Uterus (tissue), 4 donors: ENCODE measurements at places on chromosomes 12 and 14. TPM values are rescaled to one million over a fixed set of nuclear protein-coding genes. Genes with fewer than 3 reads are reported as not detected.

Gene GLIPR1L1
- total RNA-seq, result not detected

Gene SLC17A8
- not detected for total RNA-seq

Gene TAC3
- total RNA-seq, result not detected

Gene ADAMTS20
- total RNA-seq, result not detected

Gene TSPAN11
- total RNA-seq, result 0.88 TPM

Gene KRT72
- 0.51 TPM for total RNA-seq

Gene VSIG10
- total RNA-seq, result 27.6 TPM

Gene GALNT4
- total RNA-seq, result 3.8 TPM

Gene TMEM229B
- 4.7 TPM for total RNA-seq

DNA sequence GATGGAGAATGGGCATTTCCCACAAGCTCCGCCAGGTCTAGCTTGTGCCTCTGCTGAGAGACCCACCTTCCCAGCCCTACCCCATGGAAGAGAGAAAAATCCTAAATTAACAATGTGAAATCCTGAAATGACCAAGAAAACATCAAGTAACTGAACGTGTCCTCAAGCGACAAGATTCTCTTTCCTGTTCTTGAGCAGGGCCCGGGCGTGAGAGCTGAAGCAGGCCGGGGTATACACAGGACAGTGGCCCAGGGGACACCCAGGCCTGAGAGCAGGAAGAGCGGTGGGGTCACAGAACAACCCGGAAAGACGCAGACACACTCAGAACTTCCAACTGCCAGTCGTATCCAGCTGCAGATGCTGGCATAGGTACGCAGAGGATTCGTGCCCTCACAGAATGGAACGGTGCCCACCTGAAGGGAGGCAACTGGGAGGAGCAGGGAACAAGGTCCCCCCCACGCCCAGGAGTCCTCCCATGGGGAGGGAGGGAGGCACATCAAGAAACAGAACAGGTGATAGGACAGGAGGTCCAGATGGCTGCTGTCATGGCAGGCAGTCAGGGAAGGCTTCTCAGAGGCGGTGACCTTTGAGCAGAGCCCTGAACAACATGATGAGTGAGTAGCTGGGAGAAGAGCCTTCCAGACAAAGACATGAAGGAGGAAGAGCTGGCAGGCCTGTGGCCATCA, 9.1 kb downstream of the RIMBP2 start:
- DNase-seq, result no peak

GRCh38 chr12:25005376-25005775, 56.5 kb upstream of the BCAT1 start:
- DNase-seq, result no peak

- DNase-seq, result peak; percentile 92
Observed at GRCh38 chr12:104064031-104064841, at the start of gene HCFC2. Gene HCFC2, plus strand, starts transcription at chr12:104064531. Its CDS starts 30 bp downstream, at chr12:104064561.

- peak; percentile 86 for DNase-seq
Observed at GRCh38 chr12:55830601-55831446, 1.4 kb upstream of the DNAJC14 start.

GRCh38 chr12:3014641-3015040, 55.4 kb downstream of the TEAD4 start:
- DNase-seq, result no peak

DNA sequence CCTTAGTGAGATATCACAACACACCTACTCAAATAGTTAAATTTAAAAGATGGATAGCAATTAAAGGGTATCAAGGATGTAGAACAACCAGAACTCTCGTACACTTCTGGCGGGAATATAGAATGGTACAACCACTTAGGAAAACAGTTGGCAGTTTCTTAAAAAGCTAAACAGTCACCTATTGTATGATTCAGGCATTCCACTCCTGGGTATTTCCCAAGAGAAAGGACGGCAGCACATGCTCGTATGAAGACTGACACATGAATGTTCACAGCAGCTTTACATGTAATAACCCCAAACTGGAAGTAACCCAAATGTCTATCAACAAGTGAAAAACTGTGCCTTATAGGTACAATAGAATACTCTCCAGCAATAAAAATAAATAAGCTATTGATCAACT, 465.2 kb downstream of the VRK1 start:
- DNase-seq, result no peak

GRCh38 chr12:131466306-131466705, 244.6 kb upstream of the SFSWAP start:
- no peak for DNase-seq

DNA sequence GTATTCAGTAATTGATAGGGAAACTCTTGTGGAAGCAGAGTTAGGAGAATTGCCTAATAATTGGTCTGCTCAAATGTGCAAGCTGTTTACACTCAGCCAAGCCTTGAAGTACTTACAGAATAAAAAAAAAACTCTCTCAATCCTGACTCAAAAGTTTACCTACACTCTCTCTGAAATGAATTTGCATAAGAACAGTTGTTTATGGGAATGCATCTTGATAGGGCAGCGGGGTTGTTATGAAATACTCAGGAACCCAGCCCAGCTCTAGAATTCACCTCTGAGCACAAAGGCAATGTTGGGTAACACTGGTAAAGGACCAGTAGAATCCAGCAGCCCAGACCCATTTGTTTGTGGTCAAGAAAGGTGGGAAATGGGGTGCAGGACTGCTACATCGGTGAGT, 267.0 kb downstream of the CPNE8 start:
- no peak for DNase-seq

DNA sequence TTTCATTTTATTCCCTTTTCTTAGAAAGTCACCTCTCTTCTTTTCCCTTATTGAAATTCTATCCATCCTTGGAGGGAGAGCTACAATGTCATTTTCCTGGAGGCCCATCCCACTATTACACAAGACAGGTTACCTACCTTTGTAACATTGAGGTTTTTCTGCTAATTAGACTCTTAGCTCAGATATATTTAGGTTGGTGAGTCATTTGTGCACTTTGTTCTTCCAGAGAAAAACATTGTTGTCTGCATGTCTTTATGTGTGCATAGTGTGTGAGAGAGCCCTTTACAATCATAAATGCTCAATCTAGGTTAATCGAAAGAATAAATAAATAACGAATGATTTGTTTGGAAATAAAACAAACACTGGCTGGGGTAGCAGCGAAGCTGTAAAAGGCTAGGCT, 191.8 kb downstream of the DACT1 start:
- no peak for DNase-seq

GRCh38 chr12:77751939-77752338, 78.8 kb upstream of the NAV3 start:
- DNase-seq, result no peak

DNA sequence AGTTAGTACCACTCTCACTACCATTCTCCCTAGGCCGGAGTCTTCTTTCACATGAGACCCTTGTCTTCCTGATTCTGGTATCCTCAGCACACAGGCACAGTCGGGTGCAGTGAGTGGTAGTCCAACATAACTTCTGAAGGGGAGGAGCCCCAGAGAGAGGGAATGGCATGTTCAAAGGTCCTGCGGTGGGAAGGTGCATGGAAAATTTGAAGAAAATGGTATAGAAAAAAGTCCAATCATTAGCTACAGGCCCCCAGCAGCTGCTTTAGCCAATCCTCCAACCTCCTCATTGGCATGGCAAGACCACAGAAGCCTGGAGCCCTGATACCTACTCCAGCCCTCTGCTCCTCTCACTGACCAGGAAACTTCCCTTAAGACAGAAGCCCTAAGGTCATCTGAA, 96.6 kb downstream of the ZFP36L1 start:
- peak; percentile 11 for DNase-seq

GRCh38 chr14:77000340-77001270, 27.9 kb downstream of the IRF2BPL start:
- no peak for DNase-seq

DNA sequence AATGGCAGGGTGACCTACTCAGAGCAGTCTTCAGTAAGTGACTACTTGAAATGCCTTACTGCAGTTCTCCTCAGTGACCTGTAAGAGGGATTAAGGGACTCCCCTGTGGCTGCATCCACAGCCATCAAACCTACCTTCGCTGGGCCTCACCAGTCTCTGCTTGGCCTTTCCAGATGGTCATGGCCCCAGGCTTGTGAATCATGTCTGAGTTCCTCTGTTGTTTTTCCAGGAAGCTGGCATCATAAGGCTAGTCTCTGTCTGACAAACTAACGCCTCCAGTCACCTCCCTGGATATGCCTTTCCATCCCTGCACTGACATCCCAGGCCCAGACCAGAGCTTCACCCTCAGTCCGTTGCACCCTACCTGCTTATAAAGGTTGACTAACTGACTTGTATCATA, 14.0 kb downstream of the RNASE2 start:
- DNase-seq, result no peak

DNA sequence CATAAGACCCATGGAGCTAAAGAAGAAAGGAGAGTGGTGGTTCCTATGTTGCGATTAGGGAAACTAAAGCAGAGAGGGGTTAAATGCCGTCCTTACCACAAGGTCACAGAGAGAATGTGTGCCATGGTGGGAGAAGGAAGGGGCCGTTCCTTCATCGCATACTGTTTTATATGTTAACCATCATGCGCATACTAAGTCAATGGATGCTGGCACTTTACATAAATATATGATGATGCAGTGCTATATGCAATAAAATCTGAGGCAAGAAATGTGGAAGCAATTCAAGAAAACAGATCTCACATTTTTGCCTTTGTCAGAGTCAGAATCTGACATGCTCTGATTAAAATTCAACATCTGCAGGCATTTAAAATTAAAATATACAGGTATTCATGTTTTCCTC, 168.1 kb downstream of the BMP4 start:
- DNase-seq, result no peak

GRCh38 chr14:64656986-64657385, 47.2 kb upstream of the PLEKHG3 start:
- DNase-seq, result peak; percentile 75

- DNase-seq, result peak; percentile 64
Observed at GRCh38 chr14:68140076-68140741, 320.6 kb downstream of the RAD51B start.

DNA sequence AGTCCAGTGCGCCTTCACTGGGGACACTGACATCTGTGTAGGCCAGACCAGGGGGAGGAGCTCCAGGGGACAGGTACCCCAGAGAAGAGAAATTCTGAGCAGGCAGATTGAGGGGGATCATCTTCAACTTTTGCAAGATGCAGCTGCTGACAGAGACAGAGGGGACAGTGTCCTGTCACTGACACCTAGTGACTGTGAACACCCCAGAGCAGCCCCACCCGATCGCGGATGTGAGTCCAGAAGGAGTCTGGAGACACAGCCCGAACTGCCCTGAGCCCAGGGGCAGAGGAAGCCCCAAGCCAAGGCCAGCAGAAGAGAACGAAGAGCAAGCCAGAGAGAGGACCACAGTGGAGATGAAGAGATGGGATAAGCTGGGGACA, 21.7 kb upstream of the LRTM2 start:
- DNase-seq, result no peak

- no peak for DNase-seq
Observed at GRCh38 chr14:63186453-63186852, 17.8 kb upstream of the RHOJ start.

DNA sequence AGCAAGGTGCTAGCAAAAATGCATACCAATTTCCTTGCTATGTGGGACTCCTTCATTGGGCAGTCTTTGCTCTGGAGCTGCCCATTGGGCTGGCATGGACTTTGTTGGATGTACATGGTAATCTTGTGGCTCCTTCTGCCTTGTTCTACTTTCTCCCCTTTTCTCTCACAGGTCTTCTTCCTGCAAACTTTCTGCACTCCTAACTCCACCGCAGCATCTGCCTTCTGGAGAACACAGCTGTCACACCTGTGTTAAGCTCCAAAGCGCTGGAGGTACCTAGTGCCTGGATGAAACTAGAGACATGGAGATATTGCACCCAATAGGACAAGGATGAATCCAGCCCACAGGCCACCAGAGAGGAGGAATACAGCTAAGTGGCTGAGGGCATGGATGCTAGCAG, 60.7 kb upstream of the CCND2 start:
- no peak for DNase-seq

DNA sequence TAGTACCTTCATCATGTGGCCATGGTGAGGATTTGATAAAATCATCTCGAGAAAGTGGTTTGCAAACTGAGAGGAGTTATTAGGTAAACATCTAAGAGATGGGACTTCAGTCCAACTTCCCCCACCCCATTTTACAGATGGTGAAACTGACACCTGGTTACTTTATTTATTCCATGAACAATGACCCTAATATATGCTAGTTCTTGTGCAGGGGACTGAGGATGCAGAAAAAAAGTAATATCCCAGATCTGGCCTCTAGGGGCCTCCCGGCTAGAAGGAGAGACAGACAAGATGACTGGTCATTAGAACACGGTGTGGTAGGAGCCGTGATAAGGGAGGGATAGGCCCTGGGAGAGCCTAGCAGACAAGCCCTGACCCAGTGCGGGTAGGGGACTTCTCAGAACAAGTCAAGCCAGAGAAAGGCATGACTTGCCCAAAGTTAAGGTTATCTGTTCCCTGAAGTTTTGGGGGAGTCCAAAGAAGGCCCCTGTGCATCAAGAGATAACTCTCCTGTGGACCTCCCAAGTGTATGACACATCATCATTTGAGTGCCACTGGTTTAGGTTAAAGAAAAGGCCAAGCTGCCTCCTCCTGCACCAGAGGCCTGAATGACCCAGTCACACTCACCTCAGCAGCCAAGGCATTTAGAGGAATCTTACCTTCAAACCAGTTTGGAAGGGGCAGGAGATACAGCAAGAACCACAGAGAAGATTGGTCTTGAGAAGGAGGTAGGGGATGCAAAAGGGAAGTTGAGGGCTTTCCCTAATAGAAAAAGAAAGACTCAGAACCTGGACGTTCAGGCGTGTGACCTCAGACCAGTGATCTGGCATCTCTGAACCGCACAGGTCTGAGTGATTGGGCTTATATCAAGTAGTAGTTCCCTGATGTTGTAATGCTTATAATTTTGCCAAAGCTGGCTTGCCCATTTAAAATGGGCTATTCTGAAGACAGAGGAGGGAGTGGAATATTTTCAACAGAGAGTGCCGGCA, 1.6 kb downstream of the CMKLR1 start:
- DNase-seq, result no peak

- DNase-seq, result peak; percentile 89
Observed at GRCh38 chr12:16586350-16587109, 19.4 kb downstream of the LMO3 start.

DNA sequence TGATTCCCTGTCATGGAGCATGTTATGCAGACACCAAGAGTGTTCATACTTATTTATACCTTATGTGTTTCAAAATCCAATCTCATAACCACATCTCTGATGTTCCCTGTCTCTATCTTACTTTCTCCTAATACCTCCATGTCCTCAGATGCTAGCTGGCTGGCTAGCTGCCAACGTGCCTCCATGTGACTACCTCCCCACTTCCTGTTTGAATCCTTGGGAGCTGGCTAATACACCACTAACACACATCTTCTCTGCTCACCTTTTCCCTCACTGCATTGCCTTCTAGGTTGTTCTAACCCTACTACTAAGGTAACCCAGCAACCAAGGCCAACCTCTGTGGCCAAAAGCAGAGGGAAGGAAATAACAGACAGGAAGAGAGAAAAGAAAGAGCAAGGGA, 27.3 kb downstream of the TTC5 start:
- no peak for DNase-seq
